ENCODE measurements at places on chromosomes 6 and 20. TPM values are rescaled to one million over a fixed set of nuclear protein-coding genes. Genes with fewer than 3 reads are reported as not detected.

Gene FOXO3
- 80.0 TPM for total RNA-seq

Gene FRK
- under 0.01 TPM for total RNA-seq

Gene IMPG1
- total RNA-seq: not detected

Gene FBXO30
- total RNA-seq: 3.5 TPM

DNA sequence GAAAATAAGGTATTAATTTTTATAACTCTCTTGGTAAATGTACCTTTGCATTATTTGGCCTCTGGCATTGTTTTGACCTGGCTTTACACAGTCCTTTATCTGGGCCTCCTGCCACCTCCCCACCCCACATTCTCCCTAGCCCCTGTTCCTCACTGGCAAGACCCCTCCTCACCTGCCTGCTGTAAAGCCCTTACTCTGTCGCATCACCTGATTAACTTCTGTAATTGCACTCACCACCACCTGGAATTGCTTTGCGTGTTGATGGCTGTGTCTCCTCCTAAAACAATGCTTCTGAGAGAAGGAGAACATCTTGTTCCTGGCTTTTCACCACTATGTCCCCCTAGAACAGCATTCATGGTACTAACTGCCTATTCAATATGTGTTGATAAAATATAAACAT is 24.8 kb downstream of the SNX9 start:
- DNase-seq: no peak

DNA sequence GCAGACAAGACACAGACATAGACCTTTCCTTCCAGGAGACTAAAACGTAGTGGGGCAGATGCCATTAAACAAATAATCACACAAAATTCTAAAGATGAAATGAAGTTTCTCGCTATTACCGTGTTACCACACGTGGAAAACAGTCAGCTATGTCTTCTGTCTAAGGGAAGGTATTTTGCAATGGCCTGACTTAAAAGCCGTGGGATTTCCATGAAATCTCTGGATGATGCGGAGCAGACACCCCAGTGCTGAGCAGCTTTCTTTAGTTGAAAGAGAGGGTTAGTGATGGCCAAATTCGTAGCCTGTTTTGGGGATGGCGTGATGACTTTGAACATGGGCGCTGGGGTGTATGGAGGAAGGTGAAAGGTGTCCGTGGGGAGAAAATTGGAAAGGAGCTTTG is 281.8 kb downstream of the NRN1 start:
- no peak for DNase-seq

- no peak for DNase-seq
Observed at GRCh38 chr6:87164506-87164905, 9.1 kb downstream of the ZNF292 start.

DNA sequence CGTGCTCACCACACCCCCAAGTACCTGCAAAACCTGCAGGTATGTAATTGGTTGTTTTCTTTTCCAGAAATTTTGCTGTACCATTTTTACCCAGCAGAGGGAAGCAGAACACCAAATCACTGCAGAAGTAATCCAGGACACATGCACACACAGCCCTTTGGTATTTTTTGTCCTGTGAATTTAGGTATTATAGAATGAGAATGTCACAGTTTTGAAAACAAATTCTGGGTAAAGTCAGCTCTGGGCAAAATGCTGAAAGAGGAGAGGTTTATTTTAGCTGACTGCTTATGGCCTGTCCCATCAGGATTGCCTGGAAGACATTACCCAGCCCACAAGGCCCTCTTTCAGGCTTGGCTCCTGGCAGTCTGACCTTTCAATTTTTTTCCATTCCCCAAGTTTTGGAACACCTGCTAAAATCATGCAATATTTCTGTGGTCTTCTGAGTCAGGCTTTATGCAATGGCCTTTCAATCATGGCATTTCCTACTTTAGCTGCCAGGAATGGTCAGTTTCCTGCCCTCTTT is 3.5 kb upstream of the EFHC1 start:
- DNase-seq: peak; percentile 33

DNA sequence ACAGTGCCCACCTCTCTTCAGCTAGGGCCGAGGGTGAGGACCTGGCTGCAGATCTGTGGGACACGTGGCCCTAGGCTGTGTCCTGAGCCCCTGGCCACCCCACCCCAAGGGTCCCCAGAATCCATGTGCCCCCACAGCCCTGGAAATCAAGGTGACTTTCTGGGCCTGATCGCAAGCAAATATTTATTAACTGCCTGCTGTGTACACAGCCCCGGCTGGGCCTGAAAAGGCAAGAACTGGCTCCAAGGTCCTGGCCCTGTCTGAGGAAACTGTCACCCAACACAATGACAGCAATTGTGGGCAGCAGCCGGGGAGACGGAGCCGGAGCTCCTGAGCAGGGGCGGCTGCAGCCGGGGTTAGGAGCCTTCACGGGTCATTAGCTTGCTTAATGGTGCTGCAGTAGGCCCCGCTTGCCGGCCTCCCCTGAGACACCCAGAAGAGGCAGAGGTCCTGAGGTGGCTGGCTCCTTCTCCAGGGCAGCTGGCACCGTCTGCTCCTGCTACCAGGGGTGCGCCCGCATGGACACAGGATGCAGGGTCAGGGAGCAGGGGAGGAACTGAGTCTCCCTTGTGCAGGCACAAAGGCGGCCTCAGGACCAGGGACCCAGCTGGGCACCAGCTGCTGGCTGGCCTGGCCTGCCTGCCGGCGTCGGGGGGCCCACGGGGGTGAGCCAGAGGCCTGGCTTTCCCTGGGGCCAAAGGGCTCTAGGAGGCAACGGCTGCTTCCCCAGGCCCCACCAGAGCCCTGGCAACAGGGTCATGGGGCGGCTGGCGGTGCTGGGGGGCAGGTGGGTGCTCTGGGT is 24.1 kb downstream of the NPEPL1 start:
- DNase-seq: no peak

Data from hematopoietic multipotent progenitor cell (in vitro differentiated cells).